GM04504 (cell line): ENCODE measurements at places on chromosomes 3 and 15.

GRCh38 chr3:142875099-142875498, 13.8 kb downstream of the PCOLCE2 start:
- DNase-seq, result no peak

- DNase-seq, result no peak
These were observed 62.7 kb upstream of the CD47 start for GRCh38 chr3:108153451-108153981.

DNA sequence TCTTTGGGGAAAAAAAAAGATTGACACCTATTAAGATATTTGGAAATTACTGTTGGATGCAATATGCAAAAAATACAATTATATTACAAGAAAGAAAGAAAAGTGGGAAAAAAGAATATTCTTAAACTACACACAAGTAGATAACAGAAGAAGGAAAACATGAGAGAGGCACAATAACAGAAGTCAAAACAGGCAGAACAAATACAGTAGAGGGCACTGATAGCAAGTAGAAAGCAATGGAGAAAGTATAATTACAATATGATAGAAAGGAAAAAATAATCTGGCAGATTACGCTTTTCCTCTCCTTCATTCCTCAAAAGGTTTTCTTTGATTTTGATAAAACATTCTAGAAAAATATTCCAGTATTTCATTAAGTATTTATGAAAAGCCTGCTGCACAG, 72.1 kb downstream of the ADAM10 start:
- no peak for DNase-seq

- no peak for DNase-seq
These were observed 35.0 kb upstream of the TATDN2 start for GRCh38 chr3:10213156-10213792.

- no peak for DNase-seq
These were observed 128.7 kb downstream of the SCAPER start for GRCh38 chr15:76776480-76776879.

GRCh38 chr3:167840247-167840646, 104.7 kb downstream of the SERPINI1 start:
- DNase-seq, result no peak

DNA sequence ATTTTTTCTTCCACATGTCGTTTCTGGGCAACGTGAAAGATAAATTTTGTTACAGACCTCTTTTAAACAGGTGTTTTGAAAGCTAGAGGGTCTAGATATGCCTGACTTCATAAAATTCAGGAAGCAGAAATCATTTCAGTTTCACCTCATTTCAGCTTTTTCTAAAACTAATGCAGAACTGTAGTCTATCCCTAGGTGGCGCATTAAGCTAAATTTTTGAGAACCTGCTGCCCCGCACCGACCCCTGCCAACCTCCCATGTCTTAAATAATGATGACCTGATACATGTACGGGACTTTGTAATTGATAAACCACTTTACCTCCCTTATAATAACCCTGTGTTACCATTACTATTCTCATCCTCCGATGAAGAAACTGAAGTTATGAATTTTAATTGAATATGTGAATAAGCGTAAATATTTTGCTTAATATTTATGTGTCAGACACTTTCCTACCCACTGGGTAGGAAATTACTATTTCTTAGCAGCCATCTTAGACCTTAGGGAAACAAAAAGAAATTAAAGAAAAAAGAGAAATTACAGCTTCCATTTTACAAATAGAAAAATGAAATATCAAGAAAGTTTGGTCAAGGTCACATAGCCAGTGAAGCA, 78.7 kb upstream of the GCNT3 start:
- peak; percentile 4 for DNase-seq

DNA sequence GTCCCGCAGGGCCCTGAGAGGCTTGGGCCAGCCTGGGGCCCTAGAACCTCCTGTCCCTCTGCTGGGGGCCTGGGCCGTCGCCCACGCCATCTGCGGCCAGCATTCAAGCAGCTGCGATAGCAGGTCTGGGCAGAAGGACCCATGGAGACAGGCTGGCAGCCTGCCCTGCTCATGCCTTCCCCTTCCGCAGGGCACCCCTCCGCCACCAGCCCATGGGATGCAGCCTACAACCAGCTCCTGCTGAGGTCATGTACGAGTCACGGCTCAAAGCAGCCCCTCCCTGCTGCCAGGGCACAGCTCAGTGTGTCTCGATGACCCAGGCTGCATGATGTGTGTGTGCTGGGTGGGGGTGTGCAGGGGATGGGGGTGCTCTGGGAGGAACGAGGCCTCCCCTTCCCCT, 27.8 kb downstream of the DUSP7 start:
- DNase-seq, result no peak

DNA sequence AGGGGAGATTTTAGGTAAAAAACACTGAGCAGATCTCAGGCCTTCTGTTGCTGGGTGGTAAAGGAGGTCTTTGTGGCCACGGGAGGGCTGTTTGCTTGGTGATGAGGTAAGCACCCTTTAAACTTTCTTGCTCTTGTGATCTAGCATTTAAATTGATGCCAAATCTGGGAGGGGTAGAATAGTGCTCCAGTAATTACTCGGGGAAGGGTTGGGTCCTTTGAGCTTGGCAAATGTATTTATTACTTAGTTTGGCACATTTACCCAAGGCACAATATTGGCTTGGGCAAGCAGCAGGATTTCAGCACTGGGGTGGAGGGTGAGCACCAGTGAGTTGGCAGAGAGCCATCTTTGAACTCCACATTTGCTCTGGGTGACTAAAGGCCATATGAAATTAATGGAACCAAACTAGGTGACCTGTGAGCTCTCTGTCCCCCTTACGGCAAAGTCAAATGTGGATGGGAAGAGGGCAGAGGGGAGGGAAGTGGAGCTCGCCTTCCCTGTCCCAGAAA, 185.9 kb upstream of the ONECUT1 start:
- DNase-seq, result no peak

DNA sequence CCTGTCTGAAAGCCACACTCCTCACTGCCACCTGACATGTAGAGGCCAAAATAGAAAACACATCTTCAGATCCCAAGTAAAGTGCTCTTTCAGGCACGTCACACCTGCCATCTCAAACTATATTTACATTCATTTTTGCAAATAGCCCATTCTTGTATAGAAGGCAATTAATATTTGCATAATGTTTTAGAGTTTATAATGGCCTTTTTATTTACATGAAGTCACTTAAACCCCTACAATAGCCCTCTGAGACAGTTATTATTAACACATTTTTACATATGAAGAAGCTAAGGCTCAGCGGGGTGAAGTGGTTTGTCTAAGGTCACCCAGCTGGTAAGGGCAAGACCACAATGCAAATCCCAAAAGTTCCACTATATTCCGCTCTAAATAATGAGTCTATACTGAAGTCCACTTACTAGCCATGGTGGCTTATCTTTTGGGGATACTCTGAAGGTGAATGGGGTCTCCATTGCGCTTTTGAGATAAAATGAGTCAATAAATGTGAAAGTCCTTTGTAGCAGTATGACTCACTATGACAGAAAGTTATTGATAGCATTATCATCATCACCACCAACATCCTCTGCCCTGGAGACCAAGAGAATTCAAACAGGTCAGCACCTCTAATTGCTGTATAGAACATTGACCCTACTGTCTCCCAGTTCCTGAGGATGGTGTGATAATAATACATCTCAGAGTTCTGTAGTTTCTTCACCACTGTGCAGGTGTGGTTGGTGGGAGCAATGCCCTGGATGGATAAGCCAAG, 155.9 kb upstream of the BCL6 start:
- DNase-seq, result no peak

- no peak for DNase-seq
These were observed 17.5 kb downstream of the AP3B2 start for GRCh38 chr15:82692171-82692570.

- DNase-seq, result peak; percentile 12
These were observed 2.8 kb downstream of the GPD1L start for GRCh38 chr3:32109256-32109655.

GRCh38 chr3:27385504-27385903, 16.3 kb upstream of the NEK10 start:
- no peak for DNase-seq

- no peak for DNase-seq
These were observed 5.5 kb upstream of the CLN6 start for GRCh38 chr15:68235022-68235421.

- DNase-seq, result no peak
These were observed 43.6 kb downstream of the SENP2 start for GRCh38 chr3:185629554-185630181.

DNA sequence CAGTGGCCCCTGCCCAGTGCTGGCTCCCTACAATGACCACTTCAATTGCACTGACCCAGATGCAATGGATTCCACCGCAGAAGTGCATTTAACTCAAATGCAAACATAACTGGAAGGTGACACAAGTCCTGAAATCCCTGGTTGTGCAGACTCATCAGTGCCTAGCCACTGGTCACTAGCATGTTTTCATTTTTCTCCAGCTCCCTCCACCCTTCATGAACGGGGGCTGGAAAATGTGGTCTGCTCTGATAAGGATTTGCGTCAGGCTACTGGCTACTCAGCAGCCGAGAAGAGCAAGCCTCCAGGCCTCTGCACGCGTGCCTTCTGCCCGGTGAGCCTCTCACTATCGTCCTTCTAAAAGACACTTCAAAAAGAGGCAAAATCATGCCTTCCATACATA, 27.4 kb upstream of the FURIN start:
- no peak for DNase-seq

DNA sequence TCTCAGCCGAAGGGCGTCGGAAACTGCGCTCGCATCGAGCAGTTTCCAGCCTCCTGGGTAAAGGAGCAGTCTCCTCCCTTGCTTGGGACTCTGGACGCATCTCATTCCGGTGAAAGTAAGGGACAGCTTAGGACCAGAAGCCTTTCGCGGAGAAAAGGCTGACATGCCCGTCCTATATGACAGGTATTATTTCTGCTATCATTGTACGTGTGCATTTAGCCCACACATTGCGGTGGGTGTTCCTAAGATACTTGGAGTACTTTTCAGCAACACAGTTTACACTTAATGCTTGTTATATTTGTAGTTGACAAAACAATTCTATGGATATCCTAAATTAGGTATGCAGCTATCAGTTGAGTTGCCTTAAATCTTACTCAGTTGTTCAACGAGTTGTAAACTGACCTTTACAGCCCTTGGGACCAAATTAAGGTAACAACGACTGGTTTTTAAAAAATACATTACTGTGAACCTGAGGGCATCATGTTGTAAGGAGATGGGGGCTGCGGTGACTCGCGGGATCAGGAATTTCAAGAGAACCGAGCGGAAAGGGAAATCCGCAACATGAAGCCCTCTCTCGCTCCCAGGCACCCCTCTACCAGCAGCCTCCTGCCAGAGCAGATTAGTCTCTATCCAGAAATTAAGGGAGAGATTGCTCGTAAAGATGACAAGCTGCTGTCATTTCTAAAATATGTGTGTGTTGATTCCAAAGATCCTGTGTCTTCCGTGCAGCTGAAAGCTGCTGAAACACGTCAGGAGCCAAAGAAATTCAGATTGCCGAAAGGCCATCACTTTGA, 632 bp upstream of the COPS2 start:
- no peak for DNase-seq

- no peak for DNase-seq
These were observed 38.3 kb upstream of the CMTM7 start for GRCh38 chr3:32353351-32353750.

DNA sequence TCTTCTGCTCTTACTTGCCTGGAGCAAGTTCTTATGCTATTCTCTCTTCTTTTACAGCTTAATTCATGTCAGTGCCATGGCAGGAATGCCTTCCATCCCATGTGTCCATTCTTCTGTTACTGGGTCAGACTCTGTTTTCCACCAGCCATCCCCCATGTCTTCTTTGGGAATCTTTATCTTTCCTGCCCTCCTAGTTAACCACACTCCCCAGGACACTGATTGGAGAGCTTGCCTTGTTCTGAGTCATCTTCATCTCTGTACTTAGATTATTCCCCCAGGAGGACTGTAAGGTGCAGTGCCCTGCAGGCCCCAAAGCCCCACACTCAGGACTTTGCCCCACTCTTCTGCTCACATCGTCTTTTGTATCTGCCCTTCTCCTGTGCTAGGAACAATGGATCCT, 3.6 kb downstream of the ABHD17C start:
- DNase-seq, result no peak

GRCh38 chr3:6679510-6679909, 181.4 kb upstream of the GRM7 start:
- DNase-seq, result no peak

GRCh38 chr3:188584958-188585689, 431.2 kb downstream of the LPP start:
- no peak for DNase-seq

DNA sequence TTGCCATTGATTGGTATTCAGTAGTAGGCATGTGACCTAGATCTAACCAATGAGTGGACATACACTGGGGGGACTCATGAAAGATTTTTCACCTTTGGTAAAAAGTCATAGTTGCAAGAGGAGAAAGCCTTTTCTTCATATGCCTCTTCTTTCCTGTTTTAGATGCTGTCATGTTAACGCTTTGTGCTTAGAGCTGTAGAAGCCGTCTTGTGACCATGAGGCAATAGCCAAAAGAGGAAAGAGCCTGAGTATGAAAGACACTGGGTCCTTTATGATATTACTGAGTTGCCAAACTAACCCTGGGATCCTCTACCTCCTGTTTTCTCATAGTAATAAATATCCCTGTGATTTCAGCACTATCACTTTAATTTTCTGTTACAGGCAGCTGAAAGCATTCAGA, 396.0 kb downstream of the FHIT start:
- DNase-seq, result no peak

GRCh38 chr3:195763843-195764825, 43.4 kb downstream of the MUC20 start:
- no peak for DNase-seq

GRCh38 chr3:47145272-47145671, 18.6 kb downstream of the SETD2 start:
- no peak for DNase-seq

DNA sequence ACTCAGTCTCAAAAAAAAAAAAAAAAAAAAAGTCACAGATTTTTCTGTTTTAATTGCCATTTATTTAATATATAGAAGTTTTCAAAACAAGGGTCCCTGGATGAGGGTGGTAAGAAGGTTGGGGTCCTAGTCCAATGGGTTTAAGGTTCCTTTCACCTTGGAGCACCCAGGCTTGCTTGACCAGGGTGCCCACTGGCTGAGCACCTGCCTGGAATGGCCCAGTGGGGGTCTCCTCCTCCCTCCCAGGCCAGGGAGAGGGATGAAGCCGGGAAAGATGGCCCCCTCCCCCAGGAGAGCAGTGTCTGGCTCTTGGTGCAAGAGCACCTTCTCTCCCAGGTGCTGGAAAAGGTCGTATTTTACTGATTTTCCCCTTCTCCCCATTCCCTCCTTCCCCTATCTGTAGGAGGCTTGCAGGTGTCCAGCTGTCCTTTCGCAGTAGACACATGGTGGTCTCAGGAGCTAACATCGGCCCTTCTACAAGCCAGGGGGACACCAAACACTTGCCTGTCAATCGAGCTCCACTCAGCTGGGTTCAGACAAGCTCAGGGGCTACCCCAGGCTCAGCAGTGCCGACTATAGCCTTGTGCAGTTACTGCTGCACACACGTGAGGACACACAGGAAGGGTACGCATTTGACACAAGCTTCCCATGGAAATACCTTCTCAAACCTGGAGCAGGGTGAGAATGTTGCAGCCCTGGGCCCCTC, 112.3 kb upstream of the KLF13 start:
- DNase-seq, result no peak

DNA sequence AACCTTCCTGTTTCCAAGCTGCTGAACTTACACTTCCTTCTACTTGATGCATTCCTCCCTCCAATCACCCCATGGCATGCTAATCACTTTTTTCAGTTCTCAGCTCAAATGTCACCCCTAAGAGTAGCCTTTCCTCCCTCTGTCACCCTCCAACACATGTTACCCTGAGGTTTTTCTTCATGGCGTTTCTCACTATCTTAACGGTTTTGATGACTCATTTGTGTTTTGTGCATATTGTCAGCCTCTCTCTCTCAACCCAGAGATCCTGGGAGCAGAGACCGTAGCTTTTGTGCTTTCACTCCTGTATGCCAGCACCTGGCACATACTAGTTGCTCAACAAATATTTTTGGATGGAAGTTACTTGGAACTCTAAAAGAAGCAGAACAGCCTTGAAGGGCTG, 24.5 kb downstream of the LRRC3B start:
- no peak for DNase-seq
